ENCODE measurements at places on chromosomes 2 and 18.

GRCh38 chr2:13000664-13001363 is 284.1 kb downstream of the TRIB2 start:
- no peak for DNase-seq

GRCh38 chr2:166344286-166345113 is 31.2 kb downstream of the SCN9A start:
- DNase-seq: no peak

GRCh38 chr18:41326311-41326710 is 628.7 kb upstream of the PIK3C3 start:
- DNase-seq: no peak

- no peak for DNase-seq
These were observed 242.6 kb upstream of the RBBP8 start for GRCh38 chr18:22690556-22690955.

- no peak for DNase-seq
These were observed 218.4 kb downstream of the GBX2 start for GRCh38 chr2:235949567-235950472.

- DNase-seq: no peak
These were observed 848.5 kb downstream of the DCDC2C start for GRCh38 chr2:4551691-4552474.

Measured in CD4-positive, alpha-beta T cell treated with Interleukin-6 for 4 hours (primary cell).